HT1080 (cell line): ENCODE measurements at places on chromosomes 3 and 15.

- no peak for DNase-seq
These were observed 48.3 kb upstream of the B3GALNT1 start for GRCh38 chr3:161153480-161153879.

GRCh38 chr3:160629491-160629890 is 47.5 kb upstream of the ARL14 start:
- no peak for DNase-seq

DNA sequence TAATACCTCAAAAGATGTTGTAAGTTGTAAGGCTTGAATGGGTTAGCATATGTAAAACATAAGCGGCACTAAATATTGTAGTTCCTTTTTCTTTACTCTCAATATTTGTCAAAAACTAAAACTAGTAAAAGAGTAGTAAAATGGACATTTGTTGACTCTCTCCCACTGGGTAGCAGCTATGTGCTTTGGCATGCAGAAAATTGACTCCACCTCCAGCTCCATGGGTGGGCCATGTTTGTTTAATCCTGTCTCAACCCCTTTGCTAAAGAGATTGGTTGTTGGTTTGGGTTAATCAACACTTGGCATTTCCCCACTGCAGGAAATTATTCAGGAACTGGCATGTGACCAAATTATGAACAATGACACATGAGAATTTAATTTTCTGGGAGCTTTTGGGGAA is 114.8 kb downstream of the EOMES start:
- peak; percentile 42 for DNase-seq

DNA sequence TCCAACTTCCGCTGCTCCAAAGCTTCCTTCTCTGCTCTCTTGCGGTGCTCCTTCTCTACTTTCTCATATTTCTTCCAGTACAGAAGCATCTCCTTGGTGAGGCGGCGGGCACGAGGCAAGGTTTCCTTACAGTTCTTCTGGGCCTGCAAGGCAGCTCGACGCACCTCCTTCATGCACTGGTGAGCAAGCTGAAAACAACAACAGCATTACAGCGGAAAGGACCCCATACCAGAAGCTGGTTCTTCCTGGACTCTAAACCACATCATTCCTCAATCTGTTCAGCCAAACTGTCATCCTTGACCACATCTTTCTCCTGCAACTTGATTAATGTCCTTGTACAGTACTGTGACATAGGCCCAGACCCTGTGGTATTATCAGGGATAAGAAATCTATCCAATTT is 36.4 kb downstream of the INO80 start:
- no peak for DNase-seq

DNA sequence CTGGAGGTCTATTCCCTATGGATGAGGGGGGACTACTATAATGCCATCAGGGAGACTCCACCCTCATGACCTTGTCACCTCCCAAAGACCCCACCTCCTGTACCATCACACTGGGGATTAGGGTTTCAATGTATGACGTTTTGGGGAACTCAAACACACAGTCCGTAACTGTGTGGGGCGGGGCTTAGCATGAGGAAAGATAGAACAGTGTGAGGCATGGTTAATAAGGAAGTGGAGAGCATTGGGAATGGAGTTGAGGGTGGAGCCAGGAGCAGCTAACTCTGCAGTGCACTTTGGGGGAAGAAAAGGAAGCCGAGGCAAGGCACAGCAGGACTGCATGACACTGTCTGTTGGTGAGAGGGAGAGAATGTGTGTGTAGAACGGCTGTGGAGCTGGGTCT is 90.9 kb upstream of the AGBL1 start:
- DNase-seq, result no peak

- DNase-seq, result peak; percentile 30
These were observed 38.0 kb upstream of the TM4SF1 start for GRCh38 chr3:149415484-149415883.

DNA sequence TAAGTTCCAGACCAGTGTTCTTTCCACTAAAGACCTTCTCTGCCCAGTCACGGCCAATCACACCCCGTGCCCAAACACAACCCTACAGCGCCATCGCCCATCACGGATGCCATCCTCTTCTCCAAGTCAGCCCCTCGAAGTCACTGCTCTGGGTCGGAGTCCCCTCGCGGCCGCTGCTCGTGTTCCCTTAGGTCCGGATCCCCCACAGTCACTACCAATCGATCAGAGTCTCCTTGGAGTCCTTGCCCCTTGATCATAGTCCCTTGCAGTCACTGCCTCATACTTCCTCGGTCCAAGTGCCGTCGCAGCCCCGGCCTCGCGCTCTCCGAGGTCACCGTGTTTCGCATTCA is 461 bp downstream of the PCYT1A start:
- DNase-seq, result peak; percentile 33

- DNase-seq, result no peak
These were observed 12.7 kb upstream of the LXN start for GRCh38 chr3:158685159-158685558.

DNA sequence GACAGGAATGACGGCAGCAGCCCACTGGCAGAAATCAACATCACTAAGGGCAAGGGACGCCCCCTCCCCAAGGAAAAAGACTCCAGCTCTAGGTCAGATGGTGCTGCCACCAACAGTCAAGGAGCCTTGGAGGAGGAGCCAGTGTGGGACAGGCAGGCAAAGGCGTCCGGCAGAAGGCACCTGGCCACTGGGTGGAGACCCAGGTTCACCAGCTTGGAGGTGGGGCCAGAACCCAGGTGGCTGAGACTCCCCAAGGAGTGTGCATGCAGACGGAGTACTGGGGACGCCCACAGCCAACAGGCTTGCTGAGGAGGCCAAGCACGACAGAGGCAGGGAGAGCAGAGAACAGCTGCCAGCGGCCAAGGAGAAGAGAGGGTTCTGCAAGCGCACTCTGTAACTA is 35.2 kb downstream of the PTPN23 start:
- DNase-seq, result no peak

GRCh38 chr3:27533261-27533607 is 49.0 kb upstream of the SLC4A7 start:
- DNase-seq, result peak; percentile 65

- DNase-seq, result no peak
These were observed 28.7 kb downstream of the ADAMTSL3 start for GRCh38 chr15:83682476-83683088.

- peak; percentile 38 for DNase-seq
These were observed 14.7 kb upstream of the HDC start for GRCh38 chr15:50280271-50280670.

GRCh38 chr15:69074001-69074842 is 59.7 kb downstream of the NOX5 start:
- DNase-seq, result peak; percentile 26

DNA sequence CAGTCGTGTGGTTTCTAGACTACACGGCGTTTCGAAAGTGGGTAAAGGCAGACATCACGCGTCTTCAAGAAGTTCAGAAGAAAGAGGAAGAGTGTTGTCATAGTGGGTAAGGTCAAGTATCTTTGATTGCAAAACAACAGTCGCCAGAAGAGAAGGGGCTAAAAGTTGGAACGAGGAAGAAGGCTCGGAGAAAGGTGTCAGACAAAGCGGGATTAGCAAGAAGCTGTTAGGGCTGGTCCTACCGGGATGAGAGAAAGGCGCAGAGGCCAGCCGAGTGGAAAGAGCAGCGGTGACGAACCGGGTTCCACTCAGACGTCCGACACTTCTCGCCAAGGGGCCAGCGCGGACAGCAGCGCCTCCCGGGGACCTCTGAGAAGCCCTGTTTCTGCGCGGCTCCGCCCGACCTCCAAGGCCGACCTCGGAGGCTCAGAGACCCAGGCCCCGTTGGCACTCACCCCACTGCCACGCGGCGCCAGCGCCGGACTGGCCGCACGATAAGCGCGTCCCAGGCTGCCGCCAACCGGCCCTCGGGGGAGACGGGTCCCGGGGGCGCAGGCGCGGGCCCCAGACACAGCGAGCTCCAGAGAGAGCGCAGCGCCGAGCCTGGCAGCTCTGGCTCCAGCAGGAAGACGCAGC is 436 bp downstream of the ADPGK start:
- DNase-seq, result no peak

DNA sequence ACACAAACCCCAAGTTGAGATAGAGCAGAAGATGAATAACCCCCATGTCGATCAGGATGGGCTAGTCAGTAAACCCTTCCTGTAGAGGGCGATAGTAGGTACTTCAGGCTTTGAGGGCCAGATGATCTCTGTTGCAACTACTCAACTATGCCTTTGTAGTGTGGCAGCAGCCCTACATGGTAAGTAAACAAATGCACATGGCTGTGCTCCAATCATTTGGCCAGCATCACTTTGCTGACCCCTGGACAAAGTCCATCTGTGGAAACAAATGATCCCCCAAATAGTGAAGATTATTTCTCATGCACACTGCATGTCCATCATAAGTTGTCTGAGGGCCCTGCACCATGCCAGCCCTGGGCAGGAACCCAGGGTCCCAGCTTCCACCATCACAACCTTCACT is 402.2 kb upstream of the PROK2 start:
- no peak for DNase-seq

DNA sequence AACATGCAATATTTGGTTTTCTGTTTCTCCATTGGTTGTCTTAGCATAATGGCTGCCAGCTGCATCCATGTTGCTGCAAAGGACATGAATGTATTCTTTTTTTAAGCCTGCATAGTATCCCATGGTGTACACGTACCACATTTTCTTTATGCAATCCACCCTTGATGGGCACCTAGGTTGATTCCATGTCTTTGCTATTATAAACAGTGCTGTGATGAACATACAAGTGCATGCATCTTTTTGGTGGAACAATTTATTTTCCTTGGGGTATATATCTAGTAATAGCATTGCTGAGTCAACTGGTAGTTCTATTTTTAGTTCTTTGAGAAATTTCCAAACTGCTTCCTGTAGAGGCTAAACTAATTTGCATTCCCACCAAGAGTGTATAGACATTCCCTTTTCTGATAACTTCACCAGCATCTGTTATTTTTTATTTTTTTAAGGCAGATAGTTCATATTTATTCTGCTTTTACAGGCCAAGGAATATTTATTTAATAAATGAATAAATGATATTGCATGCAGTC is 62.4 kb upstream of the NPHP3 start:
- peak; percentile 25 for DNase-seq

GRCh38 chr3:124516333-124516732 is 213.9 kb upstream of the UMPS start:
- DNase-seq, result no peak

- DNase-seq, result peak; percentile 87
These were observed 41.5 kb downstream of the HRH1 start for GRCh38 chr3:11195721-11196332.

DNA sequence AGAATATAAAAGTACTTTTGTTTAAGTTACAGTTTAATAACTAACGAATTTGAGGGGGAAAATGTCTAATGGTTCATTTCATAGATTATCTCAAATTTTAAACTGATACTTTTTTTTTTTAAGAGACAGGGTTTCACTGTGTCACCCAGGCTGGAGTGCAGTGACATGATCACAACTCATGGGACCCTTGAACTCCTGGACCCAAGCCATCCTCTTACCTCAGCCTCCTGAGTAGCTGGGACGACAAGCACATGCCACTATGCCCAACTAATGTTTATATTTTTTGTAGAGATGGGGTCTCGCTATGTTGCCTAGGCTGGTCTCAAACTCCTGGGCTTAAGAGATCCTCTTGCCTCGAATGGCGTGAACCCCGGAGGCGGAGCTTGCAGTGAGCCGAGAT is 16.5 kb downstream of the LRRC58 start:
- DNase-seq, result no peak

DNA sequence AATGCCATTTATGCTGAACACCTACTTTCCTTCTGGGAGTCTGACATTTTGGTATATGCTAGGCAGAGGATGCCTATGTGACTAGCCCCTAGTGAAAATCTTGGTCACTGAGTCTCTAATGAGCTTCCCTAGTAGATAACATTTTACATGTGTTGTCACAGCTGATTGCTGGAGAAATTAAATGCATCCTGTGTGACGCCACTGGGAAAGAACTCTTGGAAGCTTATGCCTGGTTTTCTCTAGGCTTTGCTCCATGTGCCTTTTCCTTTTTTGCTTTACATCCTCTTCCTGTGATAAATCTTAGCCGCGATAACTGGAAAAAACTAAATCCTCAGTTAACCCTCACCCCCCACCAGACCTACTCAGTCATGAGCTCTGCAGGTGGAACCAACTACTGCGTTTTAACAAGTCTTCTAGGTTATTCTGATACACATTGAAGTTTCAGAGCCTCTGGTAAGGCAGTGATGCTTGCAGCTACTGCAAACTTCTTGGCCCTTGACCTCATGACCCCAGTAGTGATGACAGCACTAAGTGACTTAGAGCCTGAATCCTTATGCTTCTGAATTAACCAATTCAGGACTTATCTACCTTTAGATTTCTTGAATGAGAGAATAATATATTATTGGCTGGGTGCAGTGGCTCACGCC is 292.4 kb upstream of the SOX14 start:
- DNase-seq, result no peak

DNA sequence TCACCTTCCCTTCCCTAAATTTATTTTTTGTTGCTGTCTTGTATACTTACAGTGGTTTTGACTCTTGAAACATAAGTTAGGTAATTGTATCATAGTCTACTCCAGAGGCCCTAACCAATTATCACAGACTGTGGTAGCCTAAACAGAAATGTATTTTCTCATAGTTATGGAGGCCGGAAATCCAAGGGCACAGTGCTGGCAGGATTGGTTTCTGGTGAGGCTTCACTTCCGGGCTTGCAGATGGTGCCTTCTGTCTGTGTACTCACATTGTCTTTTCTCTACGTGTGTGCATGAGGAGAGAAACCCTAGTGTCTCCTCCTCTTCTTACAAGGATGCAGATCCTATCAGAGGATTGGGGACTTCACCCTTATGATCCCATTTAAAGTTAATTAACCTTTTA is 290.2 kb upstream of the KCNMB2 start:
- DNase-seq, result no peak

DNA sequence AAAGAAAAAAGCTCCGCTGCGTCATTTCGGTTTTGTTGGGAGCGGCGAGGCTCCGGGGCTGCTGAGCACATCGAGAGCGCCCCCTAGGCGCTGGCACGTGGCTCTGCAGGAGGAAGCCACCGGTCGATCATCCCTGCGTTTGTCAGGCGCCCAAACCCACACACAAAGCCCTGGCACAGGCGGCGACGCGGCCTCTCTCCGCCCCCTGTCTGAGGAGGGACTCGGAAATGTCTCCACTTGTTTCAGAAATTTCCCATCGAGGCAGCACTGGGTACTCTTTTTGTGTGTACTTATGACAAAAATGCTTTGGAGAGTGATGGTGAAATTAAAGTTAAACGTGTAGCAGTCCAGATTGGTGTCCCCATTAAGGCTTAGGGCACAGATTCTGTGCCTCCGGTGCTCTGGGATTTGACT is 407.3 kb upstream of the ONECUT1 start:
- peak; percentile 67 for DNase-seq

- DNase-seq, result no peak
These were observed 11.4 kb downstream of the CRABP1 start for GRCh38 chr15:78351539-78351938.

- no peak for DNase-seq
These were observed 45.2 kb downstream of the ADAM10 start for GRCh38 chr15:58704155-58704865.

GRCh38 chr15:71914092-71914491 is 103.7 kb downstream of the NR2E3 start:
- no peak for DNase-seq

- DNase-seq, result peak; percentile 46
These were observed 24.0 kb upstream of the C3orf70 start for GRCh38 chr3:185176750-185177359.

DNA sequence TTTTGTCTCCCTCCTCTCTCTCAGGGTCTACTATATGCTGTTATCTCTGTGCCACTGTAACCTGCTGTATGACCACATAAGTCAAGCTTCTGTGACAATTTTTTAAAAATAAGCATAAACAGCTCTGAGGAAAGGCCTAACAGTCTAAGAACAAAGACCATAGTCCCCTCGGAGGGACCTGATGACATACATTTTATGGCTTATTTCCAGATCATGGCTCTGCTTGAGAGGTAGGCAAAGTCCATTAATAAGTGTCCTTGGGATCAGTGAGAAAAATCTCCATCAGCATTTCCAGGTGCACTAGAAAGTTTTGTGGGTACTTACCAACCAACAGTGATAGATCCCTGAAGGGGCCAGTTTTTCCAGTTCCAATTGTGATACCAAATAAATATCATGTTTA is 123.8 kb downstream of the TNIK start:
- DNase-seq, result no peak
